ENCODE measurements at places on chromosomes 6 and 20.
A peak's percentile ranks its signal among the peaks of the same experiment; 100 is the strongest.

DNA sequence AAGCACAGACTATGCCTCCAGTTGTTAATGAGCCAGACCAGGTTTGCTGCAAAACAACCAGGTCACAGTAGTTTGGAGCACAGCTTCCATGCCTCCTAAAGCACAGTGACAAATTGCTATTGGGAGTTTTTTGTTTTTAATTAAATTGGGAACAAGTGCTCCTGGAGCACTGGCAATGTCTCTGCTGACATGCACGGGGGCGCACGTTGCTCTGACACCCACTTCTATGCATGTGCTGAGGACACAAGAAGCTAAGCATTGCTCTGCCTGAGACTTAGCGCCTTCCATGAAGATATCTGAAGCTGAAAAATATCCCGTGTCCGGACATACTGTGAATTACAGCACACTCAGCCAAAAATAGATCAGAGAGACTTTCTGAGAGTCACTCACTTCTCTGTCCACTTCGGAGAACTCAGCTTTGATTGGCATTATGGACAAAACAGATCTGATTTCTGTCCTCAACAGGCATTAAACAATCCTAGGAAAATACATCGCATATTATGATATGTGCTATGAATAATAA, 18.6 kb upstream of the GGTLC1 start:
- DNase-seq: no peak

GRCh38 chr6:44932651-44933091, 395.5 kb upstream of the RUNX2 start:
- peak; percentile 42 for DNase-seq

DNA sequence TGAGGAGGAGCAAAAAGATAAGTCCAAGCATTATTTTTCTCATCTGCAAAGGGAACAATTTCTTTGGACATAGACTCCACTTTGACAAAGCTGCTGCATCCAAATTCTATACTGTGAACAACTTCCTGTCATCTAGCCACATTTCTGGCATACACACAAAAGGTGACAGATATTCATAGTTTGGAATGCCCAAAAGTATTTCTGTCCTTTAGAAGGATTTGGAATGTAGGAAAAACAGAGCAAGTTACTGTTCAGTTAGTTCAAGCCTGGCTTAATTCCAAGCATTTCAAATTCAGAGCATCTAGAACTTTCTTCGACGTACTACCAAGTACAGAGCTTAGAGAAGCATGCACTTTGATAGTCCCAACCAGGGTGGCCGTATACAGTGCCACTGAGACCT, 134.0 kb downstream of the PDE7B start:
- DNase-seq: no peak

- no peak for DNase-seq
Observed at GRCh38 chr6:1013656-1014430, 298.1 kb upstream of the FOXQ1 start.

- DNase-seq: peak; percentile 71
Observed at GRCh38 chr6:34235307-34236130, 1.2 kb upstream of the HMGA1 start.

DNA sequence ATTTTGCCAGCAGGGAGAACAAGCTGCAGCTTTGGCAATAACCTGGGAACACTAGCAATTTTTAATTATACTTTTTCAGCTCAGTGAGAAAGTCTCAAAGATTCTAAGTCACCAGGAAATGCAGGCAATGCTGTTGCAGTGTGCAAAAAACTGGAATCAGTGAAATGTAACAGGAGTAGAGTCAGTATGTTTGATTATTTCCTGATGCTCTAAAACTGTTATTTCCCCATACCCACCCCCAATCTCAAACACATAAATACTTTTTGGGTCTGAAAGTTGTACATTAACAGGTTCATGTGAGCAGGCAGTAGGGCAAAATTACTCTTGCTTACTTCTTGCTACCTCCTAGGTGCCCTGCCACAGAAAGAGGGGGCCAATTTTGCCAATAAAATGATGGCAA, 65.4 kb upstream of the BEND6 start:
- no peak for DNase-seq

GRCh38 chr6:47207261-47207660, 102.4 kb downstream of the TNFRSF21 start:
- DNase-seq: no peak

- DNase-seq: peak; percentile 77
Observed at GRCh38 chr6:44475779-44476434, 88.4 kb downstream of the CDC5L start.

DNA sequence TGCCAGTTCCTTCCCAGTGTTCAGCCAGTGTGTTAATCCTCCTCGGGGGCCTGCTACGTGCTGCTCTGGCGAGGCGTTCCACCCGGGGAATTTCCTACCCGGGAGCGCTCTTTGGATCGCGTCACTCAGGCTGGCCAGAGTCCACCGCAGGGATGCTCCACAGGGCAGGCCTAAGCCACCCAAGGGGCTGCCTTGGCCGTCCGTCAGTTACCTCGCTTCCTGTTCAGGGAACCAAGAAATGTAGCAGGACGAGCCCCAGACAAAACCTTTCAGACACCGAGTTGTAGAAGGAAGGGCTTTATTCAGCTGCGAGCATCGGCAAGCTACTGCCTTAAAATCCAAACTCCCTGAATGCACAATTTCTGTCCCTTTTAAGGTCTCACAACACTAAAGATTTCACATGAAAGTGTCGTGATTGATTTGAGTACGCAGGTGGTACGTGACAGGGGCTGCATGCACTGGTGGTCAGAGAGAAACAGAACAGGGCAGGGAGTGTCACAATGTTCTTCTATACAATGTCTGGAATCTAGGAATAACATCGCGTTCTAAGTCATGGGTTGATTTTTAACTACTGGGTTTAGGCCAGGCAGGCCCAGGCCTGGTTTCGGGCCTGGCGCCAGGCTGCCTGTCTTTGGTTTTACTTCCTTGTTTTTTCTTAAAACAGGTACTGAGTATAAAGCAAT, 15.7 kb upstream of the POU5F1 start:
- DNase-seq: no peak

DNA sequence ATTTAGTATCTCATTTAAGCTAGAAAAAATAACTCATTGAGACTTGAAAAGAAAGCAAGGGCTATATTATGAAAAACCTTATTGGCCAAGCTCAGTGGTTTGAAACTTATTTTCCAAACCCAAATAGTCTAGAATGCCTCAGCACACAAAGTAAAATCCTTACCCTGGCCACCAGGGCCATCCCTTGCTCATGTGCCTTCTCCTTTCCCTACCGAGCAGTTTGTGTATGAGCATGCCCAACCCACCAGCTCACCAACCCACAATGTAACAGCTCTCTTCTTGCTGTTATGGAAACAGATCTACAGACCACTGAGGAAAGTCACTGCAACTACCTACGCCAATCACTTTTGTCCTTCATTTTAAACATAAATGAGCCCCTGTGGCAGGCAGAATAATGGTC, 79.6 kb upstream of the CARMIL1 start:
- no peak for DNase-seq

DNA sequence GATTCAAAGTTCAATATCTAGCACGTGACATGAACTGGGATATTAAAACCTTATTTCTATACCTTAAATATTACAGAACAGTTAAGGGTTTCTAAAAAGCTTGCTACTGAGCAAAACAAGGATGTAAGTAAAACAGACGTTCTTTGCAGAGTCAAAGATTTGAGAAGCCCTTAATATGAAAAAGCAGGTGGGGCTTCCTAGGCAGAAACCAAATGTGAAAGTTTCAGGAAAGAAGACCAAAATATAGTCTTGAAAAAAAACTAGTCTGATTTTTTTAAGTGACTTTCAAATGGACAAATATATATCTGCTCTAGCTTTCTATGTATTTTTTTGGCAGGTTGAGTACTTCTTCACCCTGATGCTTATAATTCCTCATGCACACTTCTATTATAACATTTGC, 63.2 kb downstream of the TNFRSF21 start:
- DNase-seq: no peak

DNA sequence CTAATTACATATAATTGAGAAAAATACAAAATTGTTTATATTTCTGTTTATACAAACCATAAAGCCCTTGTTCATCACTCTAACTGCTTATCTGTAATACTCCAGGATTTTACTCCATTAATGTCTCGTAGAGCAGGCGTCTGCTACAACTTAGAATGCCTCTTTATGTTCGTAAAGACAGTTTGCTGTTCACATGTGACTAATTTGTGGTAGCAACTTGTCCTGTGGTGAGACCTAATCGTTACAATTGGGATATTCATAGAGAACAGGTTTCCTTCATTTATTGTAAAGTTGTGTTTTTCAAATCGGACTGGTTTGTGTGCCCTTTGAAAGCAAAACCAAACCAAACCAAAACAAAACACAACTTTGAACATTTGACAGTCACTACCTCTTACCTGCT, 149.7 kb downstream of the ASCC3 start:
- no peak for DNase-seq

- DNase-seq: no peak
Observed at GRCh38 chr6:133957227-133957626, 4.2 kb downstream of the TBPL1 start.

Data from activated naive CD8-positive, alpha-beta T cell treated with anti-CD3 and anti-CD28 coated beads, Interleukin-2, amount 50 U/mL, for 24 hours (primary cell).